ENCODE measurements at places on chromosomes 3 and 15.

DNA sequence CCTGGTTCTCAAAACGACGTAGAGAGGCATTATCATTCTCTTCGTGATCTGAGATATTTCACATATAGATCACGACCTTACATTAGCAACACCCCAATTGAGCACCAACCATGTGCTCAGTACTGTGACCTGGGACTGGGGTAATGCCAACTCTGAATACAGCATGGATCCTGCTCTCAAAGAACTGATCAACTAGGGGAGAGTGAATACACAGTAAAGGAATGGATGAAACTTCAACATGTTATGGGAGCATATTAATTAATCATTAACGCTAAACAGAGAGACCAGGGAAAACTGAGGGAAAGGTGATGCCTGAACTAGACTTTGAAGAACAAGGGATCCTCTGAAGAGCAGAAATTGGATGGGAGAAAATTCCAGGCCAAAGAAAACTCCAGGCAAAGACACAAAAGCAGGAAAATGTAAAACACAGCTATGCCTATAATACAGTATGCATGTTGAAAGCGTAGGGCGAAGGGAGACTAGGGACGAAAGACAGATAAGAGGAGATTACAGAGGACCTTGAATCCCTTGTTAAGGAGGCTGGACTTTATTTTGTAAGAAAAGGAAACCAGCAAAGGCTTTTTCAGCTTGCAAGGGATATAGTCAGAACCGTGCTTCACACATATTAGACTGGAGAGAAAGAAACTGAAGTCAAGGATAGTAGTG lies 105.7 kb downstream of the ANO10 start:
- no peak for DNase-seq

DNA sequence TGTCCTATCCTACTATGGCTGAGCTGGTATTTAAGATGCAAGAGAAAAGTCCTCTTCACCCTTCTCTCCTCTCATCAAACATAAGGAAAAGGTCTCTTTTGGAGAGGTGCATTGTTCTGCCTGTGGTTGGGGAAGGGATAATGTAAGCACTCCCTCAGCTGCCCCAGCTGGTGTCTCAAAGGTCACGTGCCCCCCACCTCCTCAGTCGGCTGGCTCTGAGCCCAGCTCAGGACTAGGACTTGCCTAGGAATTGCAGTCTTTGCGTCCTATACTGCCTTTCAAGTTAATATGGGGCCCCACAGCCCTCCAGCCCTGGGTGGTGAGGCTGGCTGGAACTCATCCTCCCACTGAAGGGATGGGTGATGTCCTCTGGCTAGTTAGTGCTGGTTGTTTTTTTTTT lies 29.7 kb downstream of the OR4F15 start:
- no peak for DNase-seq

- DNase-seq: no peak
These were observed 140.1 kb downstream of the ADAMTS17 start for GRCh38 chr15:100201376-100202280.

DNA sequence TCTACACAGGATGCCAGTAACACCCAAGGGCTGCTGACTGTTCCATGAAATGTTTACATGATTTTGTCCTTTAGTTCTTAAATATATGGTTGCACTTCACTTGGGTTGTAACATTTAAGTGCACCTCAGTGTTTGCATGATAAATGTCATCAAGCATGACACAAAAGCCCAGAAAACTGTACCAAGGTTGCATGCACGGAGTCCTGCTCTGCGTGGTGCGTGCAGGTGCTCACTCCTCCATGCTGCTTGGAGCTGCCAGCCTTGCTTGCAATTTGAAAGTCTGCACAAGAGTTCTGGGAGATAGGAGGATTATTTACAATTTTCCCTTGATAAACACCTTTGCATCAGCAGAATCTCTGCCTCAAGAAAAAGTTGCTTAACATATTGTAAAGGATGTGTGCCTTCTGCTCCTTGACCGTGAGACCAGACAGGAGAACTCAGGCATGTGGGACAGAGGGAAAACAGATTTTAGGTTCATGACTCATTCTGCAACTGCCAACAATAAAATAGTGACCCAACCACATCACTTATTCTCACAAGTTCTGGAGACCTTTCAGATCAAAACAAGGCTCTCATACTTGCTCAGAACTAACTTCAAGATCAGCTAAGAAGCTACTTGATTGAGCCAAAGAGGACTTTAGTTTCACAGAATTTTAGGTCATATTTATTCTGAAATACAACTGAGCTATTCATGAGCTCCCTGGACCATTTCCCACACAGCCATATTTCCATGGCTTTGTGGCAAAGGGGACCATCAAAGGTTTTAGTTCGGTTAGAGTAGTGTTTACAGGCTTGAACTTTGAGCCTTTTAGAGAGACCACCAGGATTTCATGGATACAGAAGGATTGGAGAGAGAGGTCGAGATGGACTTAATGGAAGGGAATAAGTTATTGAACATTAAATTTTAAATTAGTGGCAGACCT lies 128.4 kb upstream of the ZBED2 start:
- no peak for DNase-seq

DNA sequence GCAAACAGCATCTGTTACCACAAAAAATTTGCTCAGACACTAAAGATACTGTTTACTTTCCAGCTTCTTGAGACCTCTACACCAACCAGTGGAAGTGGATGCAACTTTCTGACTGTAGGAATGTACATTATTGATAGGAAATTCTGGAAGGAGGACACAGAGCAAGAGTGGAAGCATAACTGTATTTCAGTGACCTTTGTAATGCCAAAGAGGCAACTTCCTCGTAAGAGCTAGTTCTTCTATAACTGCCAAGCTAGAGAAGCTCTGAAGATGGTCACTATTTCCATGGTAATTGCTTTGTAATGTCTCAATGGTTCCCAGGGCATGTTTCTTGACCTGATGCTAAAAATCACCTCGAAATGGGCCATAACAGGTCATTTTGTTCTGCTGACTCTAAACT lies 96.3 kb upstream of the SLC2A2 start:
- DNase-seq: no peak

GRCh38 chr3:129603991-129604749 lies 2.3 kb downstream of the PLXND1 start:
- DNase-seq: no peak

GRCh38 chr3:50078091-50078490 lies 10.6 kb upstream of the RBM5 start:
- no peak for DNase-seq

- no peak for DNase-seq
These were observed 19.9 kb downstream of the RBP2 start for GRCh38 chr3:139456386-139456785.

GRCh38 chr3:107911337-107912000 lies 179.4 kb downstream of the CD47 start:
- DNase-seq: peak; percentile 27

- peak; percentile 20 for DNase-seq
These were observed 10.7 kb downstream of the DHX30 start for GRCh38 chr3:47813551-47814177.

DNA sequence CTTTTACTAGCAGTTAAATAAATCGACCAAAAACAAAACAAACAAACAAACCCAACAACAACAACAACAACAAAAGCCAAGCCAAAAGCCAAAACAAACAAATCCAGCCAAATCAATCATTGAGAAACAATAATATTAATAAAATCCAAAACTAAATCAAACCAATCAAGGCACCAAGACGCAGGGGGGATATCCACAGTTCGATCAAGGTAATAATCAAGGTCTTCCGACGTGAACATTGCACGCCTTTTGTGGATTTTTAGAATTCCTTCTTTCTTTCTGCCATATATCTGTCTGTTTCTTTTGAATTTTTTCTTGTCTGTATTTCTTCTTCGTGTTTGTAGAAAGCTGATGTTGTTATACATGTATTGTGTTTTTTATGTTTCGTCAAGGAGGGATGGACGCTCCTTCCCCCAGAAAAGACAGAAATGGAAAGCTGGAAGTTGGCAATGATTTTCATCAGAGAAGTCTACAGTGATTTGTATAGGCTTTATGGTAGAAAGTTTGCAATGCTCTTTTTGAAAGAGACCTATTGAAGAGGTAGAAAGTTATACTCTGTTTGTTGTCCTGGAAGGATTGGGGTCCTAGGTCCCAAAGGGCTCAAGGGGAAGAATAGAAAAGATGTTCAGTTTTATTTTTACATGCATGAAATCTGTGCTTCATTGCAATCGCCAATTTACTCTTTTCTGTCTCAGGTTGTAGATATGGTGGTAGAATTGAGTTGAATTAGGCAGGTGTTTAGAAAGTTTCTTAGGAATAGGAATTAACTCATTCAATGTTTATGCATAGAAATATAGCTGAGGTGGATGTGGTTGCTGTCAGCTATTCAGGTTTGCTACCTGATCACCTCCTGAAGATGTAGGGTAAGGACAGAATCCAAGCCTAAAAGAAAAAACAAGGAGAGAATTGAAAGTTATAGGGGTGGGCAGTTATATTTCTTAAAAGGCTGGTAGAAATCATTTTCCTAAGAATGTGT lies 1.2 kb downstream of the ARPP21 start:
- DNase-seq: no peak

DNA sequence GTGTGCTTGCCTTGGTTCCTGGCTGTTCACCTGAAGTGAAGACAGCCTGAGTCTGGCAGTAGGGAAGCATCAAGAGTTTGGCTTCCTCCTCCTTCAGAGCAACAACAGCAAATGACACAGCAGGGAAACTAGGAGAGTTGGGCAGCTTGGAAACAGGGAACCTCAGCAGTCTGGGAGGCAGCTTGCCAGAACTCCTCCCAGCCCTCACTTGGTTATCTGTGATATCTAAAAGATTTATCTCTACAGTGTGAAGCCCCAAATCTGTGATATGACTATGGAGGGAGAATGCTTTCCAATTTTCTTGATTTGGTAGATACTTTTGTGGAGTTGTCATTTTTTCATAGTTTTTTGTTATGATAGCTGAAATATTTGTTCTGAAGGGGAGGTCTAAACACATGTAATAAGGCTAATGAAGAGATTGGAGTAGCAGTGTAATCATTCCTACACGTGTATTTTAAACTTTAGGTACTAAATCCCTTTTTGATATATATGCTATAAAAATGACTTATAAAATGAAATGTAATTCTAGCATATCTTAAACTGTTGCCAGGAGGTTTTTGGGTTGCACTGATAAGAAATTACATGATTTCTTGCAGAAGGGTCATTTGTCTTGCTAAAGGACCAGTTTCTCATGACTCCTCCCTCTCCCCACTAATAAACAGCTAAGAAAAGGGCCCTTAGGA lies 20.8 kb downstream of the UBE2E1 start:
- DNase-seq: no peak
